Neural crest cell (in vitro differentiated cells): ENCODE measurements at places on chromosomes 1 and 21.

GRCh38 chr1:175376194-175376593 lies 183.6 kb upstream of the KIAA0040 start:
- DNase-seq, result no peak

GRCh38 chr21:35324372-35325220 lies 275.5 kb upstream of the RUNX1 start:
- no peak for DNase-seq

- no peak for DNase-seq
Measured at GRCh38 chr1:203652724-203653461, 26.3 kb downstream of the ATP2B4 start.

DNA sequence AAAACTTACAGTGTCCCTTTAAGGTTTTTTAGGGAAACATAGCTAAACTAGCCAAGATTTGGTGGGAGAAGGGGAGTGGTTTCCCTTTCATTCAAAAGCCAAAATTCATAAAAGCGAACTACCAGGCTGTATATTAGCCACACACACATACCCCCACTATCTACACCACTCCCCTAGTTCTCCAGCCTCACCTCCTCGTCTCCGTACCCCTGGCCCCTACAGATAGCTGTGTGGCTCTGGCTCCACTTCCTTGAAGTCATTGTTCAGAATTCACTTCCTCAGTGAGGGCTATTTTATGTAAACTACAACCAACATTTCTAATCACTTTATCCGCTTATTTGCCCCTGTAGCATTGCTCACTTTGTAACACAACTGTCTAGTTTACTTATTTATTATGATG lies 5.3 kb upstream of the DPH5 start:
- no peak for DNase-seq

DNA sequence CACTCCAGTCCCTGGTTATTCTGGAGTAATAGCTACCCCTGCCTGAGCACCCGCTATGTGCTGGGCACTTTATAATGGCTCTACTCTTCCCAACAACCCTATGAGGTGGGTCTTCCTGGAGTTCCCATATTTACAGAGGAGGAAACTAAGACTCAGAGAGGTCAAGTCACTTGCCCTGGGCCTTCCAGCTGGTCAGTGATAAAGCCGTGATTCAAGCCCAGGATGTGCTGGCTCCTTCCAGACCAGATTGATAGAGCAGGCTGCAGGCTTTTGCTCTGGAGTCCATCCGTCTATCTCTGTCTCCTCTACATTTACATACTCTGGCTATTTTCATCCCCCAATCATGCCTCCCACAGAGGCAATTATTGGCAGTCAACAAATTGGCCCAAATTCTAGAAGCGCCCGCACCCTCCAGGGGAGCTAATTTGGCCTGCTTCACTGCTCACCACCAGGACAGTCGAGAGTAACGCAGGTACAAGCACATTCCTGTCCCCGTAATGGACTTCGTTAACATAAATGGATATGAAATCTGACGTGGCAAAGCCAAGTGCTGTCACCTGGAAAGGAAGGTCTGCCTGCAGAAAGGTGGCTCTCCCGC lies 39.8 kb upstream of the SELENON start:
- no peak for DNase-seq

GRCh38 chr1:212256369-212256768 lies 28.8 kb upstream of the PPP2R5A start:
- DNase-seq, result no peak
